Amniotic stem cell (primary cell): ENCODE measurements at places on chromosomes 4 and X.

DNA sequence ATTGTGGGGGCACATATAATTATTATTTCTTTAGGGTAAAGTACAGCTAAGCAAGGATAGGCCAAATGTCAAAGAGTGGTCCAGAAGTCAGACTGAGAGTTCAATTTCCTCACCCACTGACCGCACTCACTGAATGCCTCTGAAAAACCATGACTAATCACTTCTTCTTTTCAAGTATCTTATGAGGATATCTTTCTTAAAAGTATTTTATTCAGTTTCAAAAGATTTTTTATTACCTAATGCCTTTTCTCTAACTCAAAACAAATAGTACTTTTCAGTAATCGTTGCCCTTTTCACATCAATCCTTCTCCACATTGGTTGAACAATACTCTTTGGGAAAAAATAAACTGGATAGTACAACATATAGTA is 61.7 kb upstream of the CAMK2D start:
- DNase-seq = no peak

- DNase-seq = no peak
Observed at GRCh38 chr4:155777971-155778735, 19.3 kb downstream of the GUCY1B1 start.

DNA sequence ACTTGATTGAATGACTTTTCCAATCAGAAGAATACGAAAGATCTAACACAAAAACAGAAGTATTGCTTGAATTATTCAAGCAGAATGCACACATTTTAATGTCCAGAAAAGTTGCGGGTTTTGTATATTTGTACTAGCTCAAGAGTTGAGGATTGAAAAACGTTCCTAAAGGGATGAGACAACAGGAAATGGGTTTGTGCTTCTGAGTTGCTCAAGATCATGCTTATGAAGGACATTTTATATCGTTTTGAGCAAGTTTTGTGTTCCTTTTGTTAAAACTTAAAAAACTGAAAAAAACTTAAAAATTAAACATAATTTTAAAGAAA is 353 bp upstream of the SMIM10 start:
- peak; percentile 2 for DNase-seq

GRCh38 chrX:57103489-57103888 is 17.9 kb downstream of the SPIN2B start:
- no peak for DNase-seq

GRCh38 chrX:68719904-68720614 is 72.6 kb downstream of the STARD8 start:
- DNase-seq = no peak

GRCh38 chr4:136319789-136320464 is 1212.4 kb downstream of the PCDH18 start:
- DNase-seq = no peak

DNA sequence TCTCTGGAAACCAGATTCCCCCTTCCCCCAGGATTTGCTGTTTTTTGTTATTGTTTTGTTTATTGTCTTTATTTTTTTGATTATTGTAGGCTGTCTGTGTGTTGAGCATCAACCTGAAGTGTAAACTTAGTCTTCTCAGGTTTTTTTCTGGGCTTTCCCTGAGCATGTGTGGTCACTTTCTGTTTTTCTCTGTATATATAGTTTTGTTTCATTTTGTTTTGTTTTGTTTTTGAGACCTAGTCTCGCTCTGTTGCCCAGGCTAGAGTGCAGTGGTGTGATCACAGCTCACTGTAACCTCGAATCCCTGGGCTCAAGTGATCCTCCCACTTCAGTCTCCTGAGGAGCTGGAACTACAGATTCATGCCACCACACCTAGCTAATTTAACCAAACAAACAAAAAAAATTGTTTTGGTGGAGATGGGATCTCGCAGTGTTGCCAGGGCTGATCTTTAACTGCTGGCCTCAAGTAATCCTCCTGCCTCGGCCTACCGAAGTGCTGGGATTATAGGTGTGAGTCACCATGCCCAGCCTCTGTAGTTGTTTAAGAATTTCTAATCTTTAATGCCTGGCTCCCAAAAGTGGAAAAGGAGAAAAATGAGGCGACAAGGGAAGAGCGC is 9.1 kb downstream of the IL13RA1 start:
- DNase-seq = no peak

DNA sequence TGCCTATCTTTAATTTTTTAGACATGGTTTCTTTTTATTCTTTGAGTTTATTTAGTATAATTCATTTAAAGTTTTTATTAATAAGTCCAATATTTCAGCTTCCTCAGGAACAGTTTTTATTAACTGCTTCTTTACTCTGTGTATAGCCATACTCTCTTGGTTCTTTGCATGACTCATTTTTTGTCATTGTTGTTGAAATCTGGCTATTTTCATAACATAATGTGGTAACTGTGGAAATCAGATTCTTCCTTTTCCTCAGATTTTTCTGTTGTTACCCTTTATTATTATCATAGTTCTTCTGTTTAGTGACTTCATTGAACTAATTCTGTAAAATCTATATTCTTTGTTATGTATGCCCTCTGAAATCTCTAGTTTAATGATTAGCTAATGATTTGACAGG is 124.9 kb upstream of the CYSLTR1 start:
- no peak for DNase-seq

GRCh38 chr4:169167957-169168858 is 102.5 kb downstream of the SH3RF1 start:
- DNase-seq = no peak

DNA sequence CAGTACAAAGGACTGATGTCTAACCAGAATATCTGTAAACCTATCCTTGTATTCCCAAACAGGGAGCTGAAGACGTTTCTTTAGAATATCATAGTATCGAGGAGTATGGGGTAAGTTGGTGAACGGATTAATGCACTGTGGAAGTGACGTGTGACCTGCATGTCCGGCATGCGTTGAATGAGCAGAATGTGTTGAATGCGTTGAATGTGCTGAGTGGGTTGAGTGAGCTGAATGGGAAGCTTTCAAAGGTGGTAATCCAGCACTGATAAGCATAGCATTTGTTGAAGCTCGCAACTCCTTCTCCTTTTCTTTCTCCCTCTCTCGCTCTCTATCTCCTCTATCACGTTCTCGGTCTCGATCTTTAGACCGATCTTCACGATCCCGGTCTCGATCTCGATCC is 8.1 kb downstream of the DHX15 start:
- DNase-seq = no peak

- no peak for DNase-seq
Observed at GRCh38 chr4:7838136-7838782, 101.4 kb downstream of the AFAP1 start.

DNA sequence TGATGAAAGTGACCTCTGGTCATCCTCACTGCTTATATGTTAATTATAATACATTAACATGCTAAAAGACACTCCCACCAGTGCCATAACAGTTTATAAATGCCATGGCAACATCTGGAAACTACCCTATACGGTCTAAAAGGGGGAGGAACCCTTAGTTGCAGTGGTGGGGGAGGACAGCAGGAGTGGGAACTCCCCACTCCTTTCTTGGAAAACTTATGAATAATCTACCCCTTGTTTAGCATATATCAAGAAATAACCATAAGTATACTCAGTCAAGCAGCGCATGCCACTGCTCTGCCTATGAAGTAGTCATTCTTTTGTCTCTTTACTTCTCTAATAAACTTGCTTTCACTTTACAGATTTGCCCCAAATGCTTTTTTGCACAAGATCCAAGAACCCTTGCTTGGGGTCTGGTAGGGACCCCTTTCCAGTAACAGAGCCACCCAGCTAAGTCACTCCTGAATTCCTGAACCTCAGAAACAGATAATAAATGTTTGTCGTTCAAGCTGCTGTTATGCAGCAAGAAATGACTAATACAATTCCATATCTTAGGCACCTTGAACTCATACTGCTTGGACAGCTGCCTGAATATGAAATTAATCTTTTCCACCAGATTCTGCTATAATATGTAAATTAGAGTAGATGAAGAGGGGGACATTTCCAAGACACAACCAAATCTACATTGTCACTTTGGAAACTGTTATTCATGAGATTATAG is 14.4 kb upstream of the REPS2 start:
- no peak for DNase-seq

DNA sequence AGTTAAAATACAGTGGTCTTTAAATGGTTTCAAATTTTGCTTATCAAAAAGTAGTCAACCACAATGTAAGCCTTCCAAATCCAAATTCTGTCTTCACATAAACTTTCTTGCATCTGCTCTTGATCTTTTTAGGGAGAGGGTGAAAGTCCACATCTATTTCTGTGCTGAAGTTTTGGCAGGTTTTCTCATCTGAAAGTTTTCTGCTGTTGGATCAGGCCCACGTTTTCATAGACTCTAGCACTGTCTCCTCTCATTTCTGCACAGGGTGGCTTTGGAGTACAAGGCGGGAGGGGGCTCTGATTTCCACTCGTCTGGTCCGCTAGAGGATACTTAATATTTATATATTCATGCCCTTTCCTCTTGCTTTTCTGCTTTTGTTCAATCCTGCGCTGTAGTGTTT is 18.1 kb upstream of the TMEM150C start:
- DNase-seq = no peak

GRCh38 chr4:123858465-123858864 is 461.9 kb downstream of the SPRY1 start:
- no peak for DNase-seq

DNA sequence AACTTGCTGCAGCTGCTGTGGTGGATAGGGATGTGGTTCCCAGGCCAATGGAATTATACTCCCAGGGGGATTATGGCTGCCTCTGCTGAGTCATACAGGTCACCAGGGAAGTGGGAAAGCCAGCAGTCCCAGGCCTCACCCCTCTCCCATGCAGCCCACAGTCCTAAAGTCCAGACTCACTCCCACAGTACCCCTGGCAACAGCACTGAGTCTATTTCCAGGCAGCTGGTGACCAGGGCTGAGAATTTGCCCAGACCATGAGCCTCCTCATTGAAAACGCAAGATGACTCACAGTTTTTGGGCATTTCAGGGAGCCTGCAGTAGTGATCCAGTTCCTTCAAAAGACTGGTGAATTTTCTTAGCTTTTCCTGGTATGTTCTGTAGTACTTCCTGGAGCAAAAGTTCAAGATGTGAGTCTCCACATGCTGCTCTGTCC is 137.6 kb downstream of the NPNT start:
- no peak for DNase-seq

DNA sequence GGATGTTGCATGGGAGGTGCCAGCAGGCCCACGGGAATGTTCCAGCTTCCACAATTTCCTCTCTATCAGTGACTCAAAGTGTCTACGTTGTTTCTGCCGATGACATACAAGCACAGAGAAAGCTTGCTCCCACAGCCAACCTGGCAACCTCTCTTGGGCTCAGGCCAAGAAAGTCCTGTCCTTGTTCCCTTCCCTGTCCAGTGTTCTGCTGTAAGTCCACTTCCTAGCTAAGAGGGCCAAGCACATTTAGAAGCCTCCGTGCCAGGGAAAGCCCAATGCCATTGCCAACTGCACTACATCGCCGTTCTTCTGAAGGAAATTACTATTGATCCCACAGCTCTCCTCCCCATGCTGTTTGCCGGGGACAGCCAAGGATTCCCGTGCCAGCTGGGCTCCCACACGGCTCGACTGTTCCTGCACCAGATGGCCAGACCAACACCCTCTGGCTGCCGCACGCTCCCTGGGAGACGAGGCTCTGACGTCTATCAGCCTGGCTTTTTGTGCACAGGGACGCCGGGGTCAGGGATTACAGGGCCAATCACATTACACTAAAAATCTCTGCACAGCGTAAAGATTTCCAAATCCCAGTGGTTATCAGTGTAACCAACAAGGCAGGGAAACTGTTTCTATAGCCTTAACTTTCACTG is 284.0 kb downstream of the BCOR start:
- no peak for DNase-seq

DNA sequence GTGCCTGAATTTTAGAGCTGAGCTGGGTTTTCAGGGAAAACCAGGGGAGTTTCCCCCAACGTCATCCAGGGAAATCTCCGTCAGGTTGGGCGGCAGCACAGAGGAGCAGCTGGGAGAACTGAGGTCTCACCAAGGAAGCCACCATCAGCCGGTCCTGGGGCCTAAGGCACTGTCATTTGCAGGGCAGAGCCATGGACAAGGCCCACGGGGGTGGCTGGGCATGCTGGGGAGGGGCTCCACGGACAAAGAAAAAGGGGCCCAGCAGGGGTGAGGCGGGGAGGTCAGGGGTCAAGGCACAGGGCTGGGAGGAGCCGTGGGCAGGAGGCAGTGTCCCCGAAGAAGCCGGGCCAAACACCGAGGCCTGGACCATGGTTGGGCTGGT is 109.8 kb downstream of the HMX1 start:
- DNase-seq = no peak

DNA sequence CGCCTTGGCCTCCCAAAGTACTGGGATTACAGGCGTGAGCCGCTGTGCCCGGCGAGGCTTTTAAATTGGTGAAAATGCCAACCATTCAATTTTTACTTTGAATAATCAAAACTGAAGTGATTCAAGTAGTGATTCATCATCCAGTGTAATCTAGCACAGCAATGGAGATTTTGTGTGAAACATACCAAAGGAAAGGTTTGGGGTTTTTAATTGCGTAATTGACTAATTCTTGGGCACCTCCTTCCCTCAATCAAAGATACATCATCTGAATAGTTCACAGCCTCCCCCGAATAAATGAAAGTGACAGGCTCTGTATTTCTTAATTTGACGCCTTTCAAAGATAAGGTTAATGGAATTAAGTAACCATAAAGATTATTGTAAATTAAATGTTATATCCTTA is 69.0 kb downstream of the DMD start:
- no peak for DNase-seq

GRCh38 chr4:154124539-154125255 is 335.8 kb upstream of the SFRP2 start:
- peak; percentile 60 for DNase-seq

DNA sequence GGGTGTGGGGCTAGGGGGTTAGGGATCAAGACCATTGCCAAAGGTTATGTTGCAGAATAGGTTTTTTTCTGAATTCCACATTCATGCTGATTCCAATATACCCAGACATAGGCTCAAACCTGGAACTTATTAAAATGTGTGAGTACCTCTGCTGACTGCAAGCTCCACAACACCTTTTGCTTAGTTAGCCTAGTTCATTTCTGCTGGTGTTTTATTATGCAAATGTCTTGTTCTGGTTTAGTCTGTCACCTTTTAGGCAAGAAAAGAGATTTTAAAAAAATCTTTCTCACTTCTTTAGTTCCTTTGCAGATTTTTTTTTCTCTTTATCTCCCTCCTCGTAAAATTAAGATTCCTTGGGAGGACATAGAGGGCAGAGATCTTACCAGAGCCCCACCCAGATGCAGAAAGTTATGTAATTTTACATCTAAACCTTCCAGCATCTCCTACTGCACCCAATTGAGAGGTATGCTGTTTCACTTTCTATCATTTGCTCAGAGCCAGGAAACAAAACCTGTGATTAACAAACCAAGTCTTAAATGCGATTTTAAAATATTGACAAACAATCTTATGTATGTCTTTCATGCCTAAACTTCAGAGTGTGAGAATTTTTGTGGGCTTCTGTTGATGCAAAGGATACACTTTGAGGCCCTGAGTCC is 190.7 kb upstream of the CLNK start:
- no peak for DNase-seq
